ENCODE measurements at places on chromosomes 16 and 17.
A peak's percentile ranks its signal among the peaks of the same experiment; 100 is the strongest.

GRCh38 chr17:7330638-7331015 is 1.5 kb upstream of the NEURL4 start:
- DNase-seq: no peak

- no peak for DNase-seq
Observed at GRCh38 chr16:20873331-20873730, 26.8 kb downstream of the DCUN1D3 start.

DNA sequence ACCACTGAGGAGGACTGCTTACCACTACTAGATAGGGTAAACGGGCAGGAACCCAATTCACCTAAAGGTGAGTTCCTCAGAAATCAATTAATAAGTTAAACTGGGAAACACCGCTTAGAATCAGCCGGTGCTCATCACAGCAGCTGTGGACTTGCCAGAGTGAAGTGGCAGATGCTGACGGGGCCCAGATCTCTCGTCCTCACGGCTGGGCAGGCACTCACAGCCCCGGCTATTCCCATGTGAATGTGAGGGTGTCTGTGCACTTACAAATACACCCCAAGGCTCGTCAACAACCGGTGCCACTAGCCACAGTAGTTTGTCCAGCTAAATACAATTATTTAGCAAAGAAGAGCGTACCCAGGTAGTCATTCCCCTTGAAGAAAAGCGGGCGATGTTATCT is 29.7 kb downstream of the MBTPS1 start:
- DNase-seq: no peak

GRCh38 chr17:73293031-73293430 is 18.8 kb downstream of the CDC42EP4 start:
- no peak for DNase-seq

GRCh38 chr16:15879255-15879811 is 9.1 kb downstream of the CEP20 start:
- DNase-seq: no peak

- DNase-seq: no peak
Observed at GRCh38 chr17:42111871-42112551, 503 bp downstream of the DHX58 start.

- peak; percentile 22 for DNase-seq
Observed at GRCh38 chr16:11320170-11320569, 25.1 kb upstream of the RMI2 start.

DNA sequence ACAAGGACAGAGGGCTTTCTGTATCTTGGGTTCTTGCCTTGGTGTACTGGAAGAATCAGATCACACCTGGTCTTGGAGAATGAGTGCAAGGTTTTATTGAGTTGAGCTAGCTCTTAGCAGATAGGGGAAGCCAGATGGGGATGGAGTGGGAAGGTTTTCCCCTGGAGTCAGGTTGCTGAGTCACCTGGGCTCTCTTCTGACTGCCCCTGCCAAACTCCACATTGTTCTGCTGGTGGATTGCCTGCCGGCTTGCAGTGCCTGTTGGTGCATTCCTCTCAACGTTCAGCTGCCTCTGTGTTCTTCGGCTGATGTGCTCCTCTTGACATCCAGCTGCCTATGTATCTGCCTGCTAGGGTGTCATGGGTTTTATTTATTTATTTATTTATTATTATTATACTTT is 1431.1 kb downstream of the CDH8 start:
- no peak for DNase-seq

GRCh38 chr16:2818272-2818876 is 1.3 kb downstream of the PRSS21 start:
- no peak for DNase-seq

GRCh38 chr16:70730944-70731343 is 45.1 kb upstream of the MTSS2 start:
- DNase-seq: no peak

- no peak for DNase-seq
Observed at GRCh38 chr17:31339906-31340661, 18.7 kb upstream of the EVI2A start.

- no peak for DNase-seq
Observed at GRCh38 chr17:1776328-1776727, 14.5 kb downstream of the SERPINF1 start.

DNA sequence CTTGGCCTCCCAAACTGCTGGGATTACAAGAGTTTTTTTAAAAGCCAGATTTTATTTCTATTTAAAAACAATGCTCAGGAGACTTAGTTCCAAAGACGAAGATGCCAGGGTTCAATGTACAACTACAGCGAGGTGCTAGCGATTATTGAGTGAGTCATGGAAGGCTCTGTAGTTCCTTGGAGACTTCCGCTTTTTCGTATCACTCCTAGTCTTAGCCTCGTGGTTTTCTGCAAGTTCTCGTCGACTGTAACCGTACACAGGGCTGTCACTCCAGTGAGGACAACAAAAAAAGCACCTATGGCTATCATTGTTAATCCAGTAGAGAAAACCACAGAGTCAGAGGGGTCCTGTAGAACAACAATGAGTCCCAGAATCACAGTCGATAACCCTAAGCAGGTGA is 22.7 kb upstream of the ZC3H7A start:
- DNase-seq: no peak

DNA sequence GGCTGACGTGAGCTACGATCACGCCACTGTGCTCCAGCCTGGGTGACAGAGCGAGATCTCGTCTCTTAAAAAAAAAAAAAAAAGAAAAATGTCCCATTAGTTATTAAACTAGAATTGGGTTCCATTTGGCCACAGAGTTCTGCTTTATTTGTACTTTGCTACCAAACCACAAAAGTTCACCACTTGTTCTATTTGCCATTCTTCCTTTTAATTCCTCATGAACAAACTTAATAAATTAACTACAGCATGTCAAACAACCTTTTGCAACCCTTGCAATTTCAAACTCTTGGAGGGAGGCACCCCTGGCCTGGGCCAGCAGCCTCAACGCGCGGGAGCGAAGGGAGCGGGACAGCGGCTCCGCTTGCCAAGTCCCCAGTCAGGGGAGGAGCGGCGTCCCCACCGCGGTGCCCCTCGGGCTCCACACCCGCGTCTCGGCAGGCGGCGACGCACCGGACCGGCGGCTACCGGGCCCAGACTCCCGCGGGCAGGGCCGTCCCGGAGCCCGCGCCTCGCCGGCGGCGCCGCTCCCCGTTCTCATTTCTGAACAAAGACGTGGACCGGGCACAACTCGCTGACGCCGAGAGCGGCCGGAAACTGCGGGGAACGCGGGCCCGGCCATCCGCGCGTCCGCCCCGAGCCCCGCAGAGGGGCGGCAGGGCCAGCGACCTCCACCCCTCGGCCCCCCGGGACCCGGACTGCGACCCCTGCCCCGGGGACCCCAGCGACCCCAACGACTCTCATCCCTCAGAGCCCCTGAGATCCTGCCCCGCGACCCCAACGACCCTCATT is 775 bp downstream of the CYTH1 start:
- DNase-seq: no peak

DNA sequence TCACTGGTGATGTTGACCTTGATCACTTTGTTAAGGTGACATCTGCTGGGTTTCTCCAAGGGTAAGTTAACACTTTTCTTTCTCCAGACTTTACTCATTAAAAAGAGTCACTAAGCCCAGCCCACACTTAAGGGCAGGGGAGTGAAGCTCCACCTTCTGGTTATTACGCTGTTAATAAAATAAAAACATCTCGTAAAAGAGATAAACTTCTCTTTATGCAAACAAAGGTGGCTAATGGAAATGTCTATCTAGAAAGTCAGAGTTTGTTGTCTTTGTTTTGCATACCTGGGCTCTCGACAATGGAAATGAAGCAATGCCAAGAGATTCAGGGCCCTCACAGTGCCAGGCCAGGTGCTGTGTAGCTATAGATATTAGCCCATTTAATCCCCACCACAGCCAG is 134.4 kb downstream of the ZFHX3 start:
- no peak for DNase-seq

GRCh38 chr17:14746822-14747602 is 446.1 kb downstream of the HS3ST3B1 start:
- no peak for DNase-seq

DNA sequence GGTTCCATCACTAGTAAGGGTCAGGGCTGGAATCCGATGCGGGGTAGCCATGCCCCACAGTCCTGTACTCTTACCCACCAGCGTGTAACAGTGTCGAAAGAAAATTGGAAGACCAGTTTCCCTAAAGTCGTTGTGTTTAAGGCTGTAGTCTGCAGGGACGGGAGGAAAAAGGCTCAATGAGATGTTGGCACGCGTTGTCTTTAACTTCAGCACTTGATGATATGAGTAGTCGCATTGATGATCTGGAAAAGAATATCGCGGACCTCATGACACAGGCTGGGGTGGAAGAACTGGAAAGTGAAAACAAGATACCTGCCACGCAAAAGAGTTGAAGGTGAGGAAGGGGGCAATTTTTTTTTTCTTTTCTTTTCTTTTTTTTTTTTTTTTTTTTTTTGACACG is 1.3 kb downstream of the HSBP1 start:
- DNase-seq: no peak

DNA sequence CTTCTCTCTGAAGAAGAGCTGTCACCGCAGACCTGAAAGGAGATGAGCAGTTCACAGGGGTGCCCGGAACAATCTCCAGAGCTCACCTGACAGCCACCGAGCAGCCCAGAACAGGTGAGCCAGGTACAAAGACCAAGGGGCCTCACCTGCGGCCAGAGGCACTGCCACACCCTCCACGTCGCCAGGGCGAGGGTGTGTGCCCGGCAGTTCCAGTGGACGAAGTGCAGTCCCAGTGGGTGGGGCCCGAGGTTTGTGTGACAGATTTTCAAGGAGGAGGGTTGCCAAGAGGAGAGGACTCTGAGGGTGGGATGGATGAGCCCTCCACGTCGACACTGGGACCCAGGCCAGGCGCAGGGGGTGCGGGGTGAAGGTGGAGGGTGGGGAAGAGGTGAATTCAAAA is 61.7 kb downstream of the SMPD3 start:
- no peak for DNase-seq

DNA sequence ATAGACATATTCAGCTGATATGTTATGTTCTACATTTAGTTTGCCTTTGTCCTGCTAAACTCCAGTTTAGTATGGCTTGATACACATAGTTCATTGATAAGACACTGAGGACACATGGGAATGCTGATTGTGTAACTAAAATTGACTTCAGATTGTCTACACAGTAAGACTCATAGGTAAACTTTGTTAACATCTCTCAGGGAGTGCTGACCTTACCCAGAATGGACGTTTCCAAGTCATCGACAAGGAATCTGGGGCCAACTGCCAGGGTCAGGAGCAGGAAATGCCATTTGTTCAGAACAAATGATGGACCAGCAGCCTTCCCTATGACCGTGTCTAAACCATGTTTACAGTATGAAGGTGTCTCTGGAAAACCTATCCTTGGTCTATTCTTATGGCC is 58.7 kb downstream of the DYNLRB2 start:
- DNase-seq: no peak

- DNase-seq: no peak
Observed at GRCh38 chr16:89129378-89129777, 35.7 kb downstream of the ACSF3 start.

DNA sequence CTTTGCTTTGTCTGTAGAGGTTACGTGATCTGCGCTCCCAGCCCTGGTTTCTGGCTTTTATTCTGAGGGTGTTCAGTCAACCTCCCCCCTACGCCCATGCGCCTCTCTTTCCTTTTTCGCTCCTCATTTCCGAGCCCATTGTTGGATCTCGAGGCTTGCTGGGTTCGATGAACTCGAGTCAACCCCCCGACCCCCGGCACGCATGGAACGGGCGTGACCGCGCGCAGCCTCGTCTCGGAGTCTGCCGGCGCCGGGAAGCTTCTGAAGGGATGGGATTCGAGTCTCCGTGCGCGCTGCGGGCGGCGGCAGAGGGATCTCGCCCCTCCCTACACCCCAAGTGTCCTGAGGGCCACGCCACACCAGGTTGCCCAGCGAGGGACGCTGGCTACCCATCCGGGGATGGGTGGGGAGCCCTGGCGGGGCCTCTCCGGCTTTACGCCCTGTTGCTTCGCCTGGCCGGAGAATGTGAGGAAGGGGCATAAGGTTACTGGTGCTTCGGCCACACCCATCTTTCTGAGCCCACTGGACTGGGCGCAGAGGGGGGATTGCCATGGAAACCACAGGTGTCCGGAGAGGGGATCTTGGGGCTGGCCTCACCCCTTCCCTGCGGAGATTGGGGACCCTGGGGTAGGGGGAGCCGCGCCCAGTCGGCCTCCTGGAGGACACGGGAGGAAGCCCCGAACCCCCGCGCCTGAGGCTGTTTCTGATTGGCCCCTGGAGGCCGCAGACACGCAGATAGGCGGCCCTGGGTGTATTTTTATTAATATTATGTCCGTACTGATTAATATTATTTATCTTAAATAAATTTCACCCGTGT is 1.8 kb downstream of the MAPT start:
- peak; percentile 40 for DNase-seq

DNA sequence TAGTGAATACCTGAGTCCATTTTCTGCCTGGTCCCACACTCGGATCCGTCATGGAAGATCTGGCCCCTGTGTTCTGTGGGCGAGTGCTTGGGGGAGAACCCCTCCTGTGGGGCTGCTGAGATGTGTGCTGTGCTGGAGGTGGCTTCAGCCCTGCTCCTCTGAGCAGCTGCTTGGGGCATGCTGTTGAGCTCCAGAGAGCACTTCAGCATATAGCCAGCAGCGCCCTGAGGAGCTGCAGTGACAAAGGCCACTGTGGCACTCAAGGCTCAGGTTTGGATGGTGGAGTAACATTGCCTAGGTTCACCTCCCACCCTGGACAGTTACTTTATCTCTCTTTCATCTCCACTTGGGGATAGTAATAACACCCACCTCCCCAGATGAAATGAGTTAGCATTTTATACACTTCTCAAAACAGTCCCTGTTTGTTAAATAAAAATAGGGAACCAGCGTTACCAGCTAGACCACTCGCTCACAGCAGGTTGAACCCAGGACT is 75.3 kb downstream of the KSR1 start:
- no peak for DNase-seq

DNA sequence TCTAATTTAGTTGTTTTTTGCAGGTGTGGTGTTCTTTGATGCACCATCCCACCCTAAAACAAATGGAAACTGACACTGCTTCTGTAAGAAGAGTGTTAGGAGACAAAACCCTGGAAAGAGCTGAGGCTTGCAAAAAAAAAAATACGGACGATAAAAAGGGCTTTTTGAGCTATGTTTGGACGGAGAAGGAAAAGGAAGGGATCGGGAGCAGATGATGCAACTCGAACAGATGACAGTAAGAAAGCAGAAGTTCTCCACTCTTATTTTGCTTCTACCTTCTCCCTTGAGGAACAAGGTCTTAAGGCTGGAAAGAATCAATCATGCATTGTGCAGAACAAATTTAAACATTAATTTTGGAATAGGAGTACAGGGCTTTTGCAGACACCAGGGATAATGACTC is 136.7 kb downstream of the MAF start:
- no peak for DNase-seq

- DNase-seq: no peak
Observed at GRCh38 chr16:84360170-84360569, 8.2 kb upstream of the ATP2C2 start.

DNA sequence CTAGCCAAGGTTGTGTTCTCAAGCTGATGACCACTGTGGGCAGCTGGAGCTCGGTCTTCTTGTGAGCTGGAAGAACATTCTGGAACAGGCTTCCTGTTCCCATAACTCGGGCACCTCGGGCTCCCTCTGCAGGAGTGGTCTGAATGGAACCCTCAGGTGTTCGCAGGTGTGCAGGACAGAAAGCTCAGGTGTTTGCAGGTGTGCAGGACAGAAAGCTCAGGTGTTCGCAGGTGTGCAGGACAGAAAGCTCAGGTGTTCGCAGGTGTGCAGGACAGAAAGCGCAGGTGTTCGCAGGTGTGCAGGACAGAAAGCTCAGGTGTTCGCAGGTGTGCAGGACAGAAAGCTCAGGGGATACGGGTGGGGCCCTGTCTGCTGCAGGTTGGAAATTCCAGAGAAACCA is 109.0 kb upstream of the CACNG5 start:
- no peak for DNase-seq

- DNase-seq: no peak
Observed at GRCh38 chr17:78338486-78339259, 21.2 kb downstream of the SOCS3 start.

Data from NCI-H524 (cell line).